Activated CD8-positive, alpha-beta T cell treated with anti-CD3 and anti-CD28 coated beads, Interleukin-2, amount 10 ng/mL, durations not matched to agents 7 days and 5 days (primary cell): ENCODE measurements at places on chromosomes 1 and 21. TPM values are rescaled to one million over a fixed set of nuclear protein-coding genes. Genes with fewer than 3 reads are reported as not detected.

S100A16 gene
- not detected for total RNA-seq

CD244 gene
- total RNA-seq: 15.5 TPM

LEMD1 gene
- not detected for total RNA-seq

OR2L5 gene
- not detected for total RNA-seq

LRRC3 gene
- 3.2 TPM for total RNA-seq

MAB21L3 gene
- total RNA-seq: not detected

DNA sequence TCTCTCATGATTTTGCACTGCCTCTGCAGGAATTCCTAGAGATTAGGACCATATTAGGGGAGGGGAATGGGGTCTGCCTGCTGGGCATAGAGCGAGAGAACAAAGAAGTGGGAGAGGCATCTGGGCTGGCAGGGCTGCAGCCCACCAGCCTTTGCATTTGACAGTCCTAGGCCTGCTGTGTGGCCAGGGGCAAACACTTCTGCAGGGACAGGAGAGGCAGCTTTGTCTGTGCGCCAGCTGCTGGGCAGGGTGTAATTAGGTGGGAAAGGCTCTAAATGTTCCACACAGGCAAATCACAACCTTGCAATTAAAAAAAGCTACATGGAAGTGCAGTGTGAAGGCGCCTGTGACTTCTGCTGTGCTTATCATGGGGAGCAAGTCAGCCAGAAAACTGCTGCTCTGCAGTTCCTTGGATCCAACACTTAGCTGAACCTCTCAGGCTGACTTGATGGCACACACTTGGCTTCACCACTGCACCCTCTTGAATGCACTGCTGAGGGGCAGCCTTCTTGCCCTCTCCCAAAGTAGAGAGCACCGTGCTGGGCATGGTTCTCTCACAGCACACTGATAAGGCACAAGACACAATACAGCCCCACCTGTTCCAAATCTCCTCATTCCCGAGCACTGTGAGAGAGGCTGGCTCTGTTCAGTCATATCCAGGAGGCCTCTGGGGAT is 73.6 kb upstream of the TLR5 start:
- DNase-seq: no peak
- H3K4me1 ChIP-seq: no peaks in the 10 kb centered on the region
- no peaks in the 10 kb centered on the region for H3K27me3 ChIP-seq
- H3K27ac ChIP-seq: no peak overlapping the region
- no peak overlapping the region for H3K4me3 ChIP-seq

DNA sequence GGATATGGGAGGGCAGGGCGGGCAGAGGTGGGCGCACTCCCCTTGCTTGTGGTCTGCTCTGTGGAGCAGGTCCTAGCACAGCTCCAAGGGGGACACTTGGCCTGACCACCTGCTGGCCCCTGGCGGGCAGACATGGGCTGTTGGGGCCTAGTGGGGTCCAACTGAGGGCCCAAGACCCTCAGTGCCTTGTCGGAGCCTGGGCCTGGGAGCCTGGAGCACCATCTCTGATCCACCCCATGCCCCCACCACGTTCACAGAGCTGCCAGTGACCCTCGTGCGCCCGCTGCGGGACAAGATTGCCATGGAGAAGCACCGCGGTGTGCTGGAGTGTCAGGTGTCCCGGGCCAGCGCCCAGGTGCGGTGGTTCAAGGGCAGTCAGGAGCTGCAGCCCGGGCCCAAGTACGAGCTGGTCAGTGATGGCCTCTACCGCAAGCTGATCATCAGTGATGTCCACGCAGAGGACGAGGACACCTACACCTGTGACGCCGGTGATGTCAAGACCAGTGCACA is 70.6 kb downstream of the OBSCN start:
- H3K4me3 ChIP-seq: no peak overlapping the region
- H3K4me1 ChIP-seq: peaks cover 10% of the 10 kb centered on the region
- no peak for DNase-seq
- H3K27me3 ChIP-seq: no peaks in the 10 kb centered on the region

DNA sequence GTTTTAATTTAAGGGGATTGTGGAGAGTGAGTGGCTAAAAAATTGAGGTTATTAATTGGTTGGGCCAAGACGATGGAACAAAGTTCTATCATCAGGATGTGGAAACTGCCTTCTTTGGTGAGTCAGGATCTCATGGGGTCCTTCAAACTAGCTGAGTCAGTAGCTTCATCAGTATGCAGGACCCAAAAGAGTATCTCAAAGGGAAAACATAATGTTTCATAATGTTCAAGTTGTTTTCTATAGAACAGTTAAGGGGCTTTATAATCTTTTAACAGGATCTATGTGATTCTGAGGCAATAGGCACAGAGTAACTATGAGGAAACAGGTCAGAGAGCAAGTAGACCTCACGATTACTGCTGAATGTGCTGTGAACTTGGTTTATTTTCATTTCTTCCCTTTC is 3.2 kb upstream of the OLFML2B start:
- peaks cover 55% of the 10 kb centered on the region for H3K27me3 ChIP-seq
- DNase-seq: no peak
- peaks cover 11% of the 10 kb centered on the region for H3K4me1 ChIP-seq
- H3K36me3 ChIP-seq: no peaks in the 10 kb centered on the region

DNA sequence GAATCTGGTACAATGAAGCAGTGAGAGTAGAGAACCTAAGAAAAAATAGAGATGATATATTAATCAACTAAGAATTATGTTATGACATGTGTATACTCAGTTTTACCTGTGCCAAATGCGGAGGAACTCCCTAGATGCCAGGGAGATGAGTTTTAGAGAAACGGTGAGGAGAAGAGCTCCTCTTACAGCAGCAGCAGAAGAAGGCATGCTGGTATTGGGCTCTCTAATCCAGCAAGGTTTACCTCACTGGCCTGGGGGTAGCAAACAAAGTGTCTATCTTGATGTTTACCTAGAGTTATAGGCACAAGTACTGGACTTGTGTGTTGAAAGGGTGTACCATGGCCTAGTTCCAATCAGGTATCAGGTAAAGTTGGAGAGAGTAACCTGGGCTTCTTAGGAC is 28.9 kb upstream of the DEPDC1 start:
- no peak overlapping the region for H3K4me3 ChIP-seq
- no peaks in the 10 kb centered on the region for H3K36me3 ChIP-seq
- H3K27ac ChIP-seq: no peak overlapping the region
- no peaks in the 10 kb centered on the region for H3K27me3 ChIP-seq
- no peaks in the 10 kb centered on the region for H3K4me1 ChIP-seq
- DNase-seq: no peak

DNA sequence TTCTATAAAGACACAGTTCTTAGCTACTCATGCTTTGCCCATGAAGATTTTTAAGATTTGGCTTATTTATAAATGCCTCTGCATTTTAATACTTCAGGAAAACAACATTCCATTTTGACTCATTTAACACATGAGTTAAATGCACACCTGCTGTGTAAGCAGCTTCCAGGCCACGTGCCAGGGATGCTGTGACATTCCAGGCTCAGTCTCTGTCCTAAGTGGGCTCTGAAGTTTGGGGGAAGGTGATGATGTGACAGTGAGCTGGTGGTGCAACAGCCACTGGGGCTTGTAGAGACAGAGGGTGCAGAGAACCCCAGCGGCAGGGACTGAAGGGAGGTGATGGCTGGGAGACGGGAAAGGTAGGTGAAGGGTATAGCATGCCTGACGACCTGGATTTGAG is 40.7 kb downstream of the HHAT start:
- no peak overlapping the region for H3K4me3 ChIP-seq
- H3K27ac ChIP-seq: no peak overlapping the region
- no peaks in the 10 kb centered on the region for H3K36me3 ChIP-seq
- H3K27me3 ChIP-seq: no peaks in the 10 kb centered on the region

DNA sequence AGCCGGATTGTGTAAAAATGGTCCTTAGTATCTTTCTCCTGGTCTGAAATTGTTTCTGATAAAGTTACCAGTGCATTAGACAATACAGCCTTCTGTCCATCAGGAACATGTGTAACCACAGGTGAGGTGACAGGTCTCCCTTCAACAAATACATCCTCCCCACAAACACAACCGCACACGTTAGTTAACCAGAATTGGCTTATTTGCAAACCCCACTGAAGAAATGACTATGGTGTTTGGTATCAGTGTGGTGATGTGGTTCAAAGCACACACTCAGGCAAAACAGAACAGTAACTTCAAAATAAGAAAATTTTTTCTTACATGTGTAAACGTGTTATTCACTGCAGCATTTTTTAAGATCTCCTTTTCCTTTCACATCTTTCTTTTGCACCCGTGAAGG is 517.2 kb upstream of the NR5A2 start:
- H3K27ac ChIP-seq: no peak overlapping the region
- peaks cover 7% of the 10 kb centered on the region for H3K27me3 ChIP-seq
- H3K36me3 ChIP-seq: no peaks in the 10 kb centered on the region
- no peak overlapping the region for H3K4me3 ChIP-seq
- no peaks in the 10 kb centered on the region for H3K4me1 ChIP-seq

GRCh38 chr1:78607334-78607927 is 12.8 kb upstream of the IFI44L start:
- H3K27ac ChIP-seq: no peak overlapping the region
- no peak for DNase-seq
- H3K4me1 ChIP-seq: no peaks in the 10 kb centered on the region
- H3K27me3 ChIP-seq: peaks cover 26% of the 10 kb centered on the region

DNA sequence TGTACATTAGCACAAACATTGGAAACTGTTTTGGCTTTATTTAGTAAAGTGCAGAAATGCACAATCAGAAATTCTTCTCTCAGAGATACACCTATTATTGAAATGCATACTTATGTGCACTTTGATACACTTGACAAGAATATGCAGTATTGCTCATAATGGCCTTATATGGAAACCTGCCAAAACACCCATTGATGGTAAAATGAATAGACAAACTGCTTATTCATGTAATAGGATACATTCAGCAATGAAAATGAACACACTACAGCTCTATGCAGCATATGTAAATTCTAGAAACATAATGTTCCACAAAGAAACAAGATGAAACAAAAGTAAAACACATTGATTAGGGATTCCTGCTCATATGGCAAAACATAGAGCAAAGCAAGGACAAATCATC is 223.9 kb downstream of the S1PR1 start:
- H3K4me3 ChIP-seq: no peak overlapping the region
- no peak for DNase-seq
- H3K27me3 ChIP-seq: peaks cover 8% of the 10 kb centered on the region
- H3K27ac ChIP-seq: no peak overlapping the region

DNA sequence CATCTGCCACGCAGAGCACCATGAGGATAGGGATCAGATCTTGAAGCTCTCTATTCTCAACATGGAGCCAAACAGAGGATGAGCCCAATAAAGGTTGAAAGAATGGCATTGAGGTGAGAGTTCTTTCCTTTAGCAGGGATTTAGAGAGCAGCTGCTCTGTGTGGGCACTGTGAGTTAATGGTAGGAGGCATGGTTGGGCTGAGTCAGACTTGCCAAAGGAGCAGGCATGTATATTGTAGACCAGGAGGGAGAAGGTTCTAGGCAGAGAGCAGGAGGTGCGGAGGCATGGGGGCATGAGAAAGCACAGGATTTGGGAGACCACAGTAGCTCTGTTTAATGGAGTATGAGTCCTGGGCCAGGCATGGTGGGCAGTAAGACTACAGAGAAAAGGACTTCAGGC is 32.0 kb downstream of the TMEM53 start:
- peak overlapping the region; percentile 9 for H3K27ac ChIP-seq
- H3K4me3 ChIP-seq: no peak overlapping the region
- H3K27me3 ChIP-seq: no peaks in the 10 kb centered on the region
- no peak for DNase-seq
- H3K36me3 ChIP-seq: peaks cover 58% of the 10 kb centered on the region

DNA sequence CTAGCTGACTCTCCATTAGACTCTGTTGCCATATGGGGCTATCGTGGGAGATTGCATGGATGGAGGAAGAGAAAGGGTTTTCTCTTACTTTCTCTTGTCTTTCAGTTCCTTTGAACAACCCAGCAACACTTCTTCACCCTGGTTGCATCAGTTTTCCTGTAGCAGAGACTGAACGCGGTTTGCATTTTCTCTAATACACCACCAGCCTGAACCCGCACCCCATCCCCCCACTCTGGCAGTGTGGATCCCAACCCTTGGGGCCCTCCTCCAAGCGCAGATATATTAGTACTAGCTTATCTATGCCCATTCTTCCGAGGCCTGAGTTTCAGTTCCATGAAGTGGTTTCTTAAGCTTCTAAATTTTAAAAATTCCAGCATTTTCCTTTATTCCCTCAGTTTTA is 12.6 kb downstream of the DR1 start:
- no peak overlapping the region for H3K4me3 ChIP-seq
- peaks cover 69% of the 10 kb centered on the region for H3K36me3 ChIP-seq
- no peak for DNase-seq
- H3K4me1 ChIP-seq: peaks cover 48% of the 10 kb centered on the region

DNA sequence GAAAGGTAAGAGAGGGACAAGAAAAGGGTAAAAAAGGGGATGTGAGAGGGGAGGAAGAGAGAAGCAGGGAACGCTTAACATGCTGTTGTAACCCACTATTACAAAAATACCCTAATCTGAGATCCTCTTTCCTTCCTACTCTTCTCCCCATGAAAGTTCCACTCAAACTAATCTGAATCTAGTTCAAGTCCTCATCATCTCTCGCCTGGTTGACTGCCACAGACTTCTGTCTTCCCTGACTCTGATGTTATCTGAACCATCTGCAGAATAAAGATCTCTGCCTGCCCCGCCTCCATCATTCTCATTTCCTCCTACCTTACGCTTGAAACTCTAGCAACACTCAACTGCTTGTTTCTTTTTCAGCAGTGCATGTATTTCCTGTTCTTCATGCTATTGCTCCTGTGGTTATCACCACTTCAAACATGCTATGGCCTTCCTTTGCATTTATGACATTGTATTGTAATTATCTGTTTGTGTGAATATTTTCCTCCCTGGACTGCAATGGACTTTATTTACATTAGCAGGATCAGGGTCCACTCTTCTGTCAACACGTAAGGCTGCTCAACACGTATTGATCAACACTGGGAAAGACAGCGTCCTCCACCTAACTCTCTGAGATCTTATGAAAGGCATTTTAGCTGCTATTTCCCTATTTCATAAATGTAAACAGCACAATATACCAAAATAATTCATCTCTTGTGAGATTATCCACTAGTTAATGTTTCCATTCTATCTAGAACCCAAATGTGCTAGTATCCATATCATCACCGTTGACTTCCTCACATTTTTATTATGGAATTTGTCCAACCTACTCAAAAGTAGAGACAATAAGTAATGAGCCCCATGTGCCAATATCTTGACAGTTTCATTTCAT is 215.5 kb upstream of the USP25 start:
- H3K27me3 ChIP-seq: no peaks in the 10 kb centered on the region
- H3K4me1 ChIP-seq: peaks cover 16% of the 10 kb centered on the region
- DNase-seq: peak; percentile 78
- peaks cover 3% of the 10 kb centered on the region for H3K36me3 ChIP-seq
- H3K4me3 ChIP-seq: peak overlapping the region; percentile 29
